ENCODE measurements at places on chromosomes 2 and 18.

DNA sequence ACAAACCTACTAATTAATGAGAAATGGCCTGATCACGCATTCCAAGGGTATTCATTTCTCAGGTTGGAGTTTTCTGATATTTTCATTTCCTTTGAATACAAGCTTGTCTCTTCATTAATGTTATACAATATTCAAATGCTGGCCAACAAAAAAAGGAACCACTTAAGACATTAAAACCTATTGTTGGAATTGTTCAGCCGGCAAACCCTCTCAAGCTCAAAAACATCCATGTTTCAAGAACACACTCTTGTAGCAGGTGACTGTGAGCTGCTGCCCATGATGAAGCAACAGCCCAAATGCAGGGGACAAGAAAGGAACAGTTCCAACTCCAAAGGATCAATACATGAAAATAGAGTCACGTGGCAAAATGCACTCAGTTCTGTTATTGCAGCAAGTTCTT is 454.5 kb downstream of the BCL11A start:
- no peak for DNase-seq

DNA sequence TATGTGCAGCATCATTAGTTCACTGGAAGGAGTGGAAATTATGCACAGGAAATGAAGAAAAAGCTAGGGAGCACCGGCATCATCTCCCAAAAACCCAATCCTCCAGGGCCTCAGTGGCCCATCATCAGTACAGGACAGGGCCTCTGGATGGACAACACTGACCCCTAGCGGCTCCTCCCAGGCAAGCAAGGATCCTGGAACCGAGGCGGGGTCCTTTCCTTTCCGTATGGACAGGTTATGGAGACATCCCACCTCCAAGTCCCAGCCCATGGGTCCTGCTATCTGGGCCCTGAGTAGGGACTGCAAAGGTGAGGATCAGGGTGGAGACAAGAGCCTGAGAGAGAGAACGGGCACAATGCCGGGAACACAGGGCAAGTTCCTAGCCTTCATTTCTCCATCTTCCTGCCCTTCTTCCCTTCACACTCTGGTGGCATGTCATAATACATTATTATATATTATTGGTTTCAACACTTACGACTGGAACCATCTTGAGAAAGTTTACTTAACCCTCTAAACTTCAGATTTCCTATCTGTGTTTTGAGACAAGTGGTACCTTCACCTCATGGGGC is 68.2 kb downstream of the ZNF516 start:
- peak; percentile 41 for DNase-seq

DNA sequence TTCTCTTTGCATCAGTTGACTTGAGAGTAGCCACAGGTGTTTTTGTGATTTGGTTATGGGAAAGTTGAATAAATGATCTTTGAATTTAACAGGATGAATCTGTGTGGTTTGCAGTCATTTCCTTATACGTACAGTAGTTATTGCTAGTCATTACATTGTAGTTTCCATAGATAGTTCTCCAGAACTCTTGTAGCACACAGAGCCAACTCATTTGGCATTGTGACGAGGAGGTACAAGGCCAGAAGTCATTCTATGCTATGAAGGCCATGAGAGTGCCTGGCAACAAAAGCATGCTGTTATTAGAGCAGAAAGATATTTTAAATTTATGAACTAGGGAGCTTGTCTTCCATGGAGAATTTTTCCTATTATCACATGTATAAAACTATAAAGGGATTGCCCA is 973.0 kb upstream of the CHAC2 start:
- no peak for DNase-seq

DNA sequence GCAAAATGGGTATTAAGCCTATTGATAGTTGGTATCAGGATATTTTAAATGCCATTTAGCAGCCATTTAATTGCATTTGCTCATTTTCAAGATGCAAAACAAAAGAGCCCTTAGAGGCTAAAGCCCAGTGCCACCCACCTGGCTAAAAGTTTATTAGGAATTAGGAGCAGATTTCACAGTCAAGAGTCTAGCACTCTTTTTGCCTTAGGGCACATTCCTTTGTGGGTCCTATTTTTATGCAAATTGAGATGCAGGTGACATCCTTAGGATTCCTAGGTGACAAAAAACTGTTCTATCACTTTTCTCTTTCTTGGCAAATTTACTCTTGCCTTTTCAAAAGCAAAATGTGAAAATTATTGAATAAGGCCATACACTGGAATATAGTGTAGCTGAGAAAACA is 42.0 kb downstream of the CTNNA2 start:
- no peak for DNase-seq

All from dermis blood vessel endothelial cell (primary cell).